Peyer's patch (tissue), 4 donors: ENCODE measurements at places on chromosomes 7 and 10. TPM values are rescaled to one million over a fixed set of nuclear protein-coding genes. Genes with fewer than 3 reads are reported as not detected.

DNA sequence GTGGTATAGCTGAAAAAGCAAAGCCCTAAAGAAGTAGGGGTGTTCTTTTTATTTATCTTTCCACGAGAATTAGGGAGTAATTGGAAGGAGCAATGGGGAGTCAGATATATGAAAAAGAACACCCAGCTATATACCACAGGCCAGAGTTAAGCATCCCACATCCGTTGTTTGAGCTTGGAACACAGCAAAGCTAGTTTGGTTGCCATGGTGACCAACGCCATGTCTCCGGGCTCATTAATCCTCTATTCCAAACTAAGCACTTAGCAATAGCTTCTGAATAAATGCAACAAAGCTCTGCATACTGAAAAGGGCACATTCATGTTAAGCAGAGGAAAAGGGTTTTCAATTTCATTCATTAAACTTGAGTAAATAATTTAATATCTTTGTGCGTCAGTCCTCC lies 23.5 kb downstream of the ASB4 start:
- DNase-seq, result no peak

The NUP205 gene
- total RNA-seq, result 51.2 TPM

The OR2A1 gene
- total RNA-seq, result not detected

DNA sequence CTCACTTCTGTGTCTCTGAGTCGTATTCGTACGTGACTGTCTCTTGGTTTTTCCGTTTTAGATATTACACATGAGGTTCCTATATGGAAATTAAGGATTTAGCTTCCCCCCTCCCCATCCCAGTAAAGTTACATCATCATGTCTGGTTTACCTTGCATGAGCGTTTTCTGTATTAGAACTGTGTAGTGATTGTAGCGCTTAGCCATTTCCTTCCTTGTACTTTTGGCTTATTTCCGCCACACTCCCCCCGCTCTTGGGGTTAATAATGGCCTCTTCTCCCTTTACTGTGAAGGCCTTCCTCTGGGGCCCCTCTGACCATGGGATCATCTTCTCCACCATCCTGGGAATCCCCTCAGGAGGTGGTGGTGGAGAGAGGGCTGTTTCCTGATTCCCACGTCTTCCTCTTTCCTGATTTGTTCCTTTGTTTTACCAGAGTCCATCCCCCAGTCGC lies 27.2 kb upstream of the AP5Z1 start:
- no peak for DNase-seq

GRCh38 chr10:78659598-78659967 lies 409.2 kb upstream of the ZMIZ1 start:
- no peak for DNase-seq

DNA sequence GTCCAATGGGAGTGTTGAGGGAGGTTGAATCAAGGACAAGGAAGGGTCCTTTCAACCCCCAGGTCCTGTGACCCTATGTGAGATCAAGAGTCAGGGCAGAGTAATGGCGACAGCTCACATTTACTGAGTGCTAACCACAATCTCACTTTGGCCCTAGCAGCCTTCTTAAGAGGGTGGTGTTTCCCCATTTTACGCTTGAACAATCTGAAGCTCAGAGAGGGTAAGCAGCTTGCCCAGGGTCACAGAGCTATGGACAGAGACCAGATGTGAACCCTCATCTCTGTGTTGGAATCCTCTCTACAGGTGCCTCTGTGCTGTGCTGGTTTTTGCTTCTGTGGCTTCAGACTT lies 102.0 kb downstream of the GRK5 start:
- no peak for DNase-seq

DNA sequence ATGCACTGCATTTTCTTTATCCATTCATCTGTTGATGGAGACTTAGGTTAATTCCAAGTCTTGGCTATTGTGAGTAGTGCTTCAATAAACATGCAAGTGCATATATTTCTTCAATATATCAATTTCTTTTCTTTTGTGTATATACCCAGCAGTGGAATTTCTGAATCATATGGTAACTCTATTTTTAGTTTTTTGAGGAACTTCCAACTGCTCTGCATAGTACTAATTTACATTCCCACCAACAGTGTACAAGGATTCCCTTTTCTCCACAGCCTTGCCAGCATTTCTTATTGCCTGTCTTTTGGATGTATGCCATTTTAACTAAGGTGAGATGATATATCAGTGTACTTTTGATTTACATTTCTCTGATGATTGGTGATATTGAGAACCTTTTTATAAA lies 145.2 kb downstream of the LYZL1 start:
- DNase-seq, result no peak

The TMEM273 gene
- total RNA-seq, result 7.2 TPM

DNA sequence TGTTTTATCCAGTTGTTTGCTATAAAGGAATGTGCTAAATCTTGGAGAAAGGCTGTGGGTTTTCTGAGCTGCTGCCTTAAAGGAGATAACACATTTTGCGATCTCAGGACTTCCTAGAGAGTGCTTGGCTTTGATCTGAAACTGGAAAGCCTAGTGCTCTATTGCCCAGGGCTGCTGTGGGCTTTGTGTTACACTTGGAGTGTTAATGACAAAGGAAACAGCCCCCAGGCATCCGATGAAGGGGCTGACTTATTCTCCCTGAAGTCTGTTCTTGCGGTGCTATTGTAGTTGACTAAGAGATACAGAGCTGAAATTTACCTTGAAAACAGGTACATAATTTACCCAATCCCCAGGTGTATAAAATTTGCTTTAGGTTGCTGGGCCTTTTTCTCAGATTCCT lies 74.5 kb downstream of the SND1 start:
- no peak for DNase-seq

The SFTPA1 gene
- total RNA-seq, result not detected

DNA sequence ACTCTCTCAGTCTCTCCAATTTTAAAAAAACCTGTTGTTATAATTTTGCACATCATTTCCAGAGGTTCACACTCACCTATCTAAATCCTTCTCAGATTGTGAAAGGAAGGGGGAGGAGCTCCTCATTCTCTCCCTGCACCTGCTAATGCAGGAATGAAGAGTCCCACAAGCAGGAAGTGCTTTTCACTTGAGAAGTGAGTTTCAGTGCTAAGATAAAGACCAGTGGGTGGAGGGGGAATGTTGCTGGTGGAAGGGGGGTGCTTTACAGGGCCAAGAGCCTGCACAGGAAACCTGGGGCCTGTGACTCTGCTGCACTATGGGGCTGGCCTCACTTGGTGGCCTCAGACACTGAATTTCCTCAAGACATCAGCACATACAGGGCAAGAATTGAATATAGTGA lies 176.4 kb downstream of the PTPN20 start:
- DNase-seq, result no peak

- DNase-seq, result no peak
Measured at GRCh38 chr10:130545122-130545521, 408.9 kb downstream of the GLRX3 start.

- no peak for DNase-seq
Measured at GRCh38 chr7:132004529-132004928, 448.1 kb upstream of the PODXL start.

The TAF3 gene
- 5.1 TPM for total RNA-seq

GRCh38 chr7:104358446-104359132 lies 30.2 kb downstream of the LHFPL3 start:
- DNase-seq, result no peak

GRCh38 chr7:24574386-24574785 lies 1.1 kb downstream of the PALS2 start:
- DNase-seq, result no peak
